ENCODE measurements at places on chromosomes 1 and 21.

- no peak for DNase-seq
Measured at GRCh38 chr1:9331016-9331415, 38.3 kb downstream of the SPSB1 start.

- no peak for DNase-seq
Measured at GRCh38 chr1:22808676-22809483, 98.2 kb downstream of the EPHB2 start.

DNA sequence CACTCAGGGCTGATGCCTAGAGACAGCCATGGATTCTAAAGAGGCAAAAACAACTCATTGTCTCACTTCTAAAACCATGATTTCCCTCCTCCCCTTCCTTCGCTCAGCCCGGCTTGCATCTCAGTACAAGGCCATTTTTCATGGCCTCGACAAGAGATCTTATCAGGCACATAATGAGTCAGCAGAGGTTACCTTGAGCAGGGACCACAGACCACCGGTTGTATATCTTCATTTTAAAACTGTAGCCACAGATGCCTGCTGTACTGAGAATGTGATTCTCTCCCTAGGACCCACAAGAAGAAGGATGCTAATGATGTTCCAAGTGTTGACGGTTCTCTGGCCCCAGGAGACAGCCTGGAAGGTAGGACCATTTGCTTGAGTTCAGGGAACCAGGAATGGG is 331.9 kb downstream of the AJAP1 start:
- no peak for DNase-seq

DNA sequence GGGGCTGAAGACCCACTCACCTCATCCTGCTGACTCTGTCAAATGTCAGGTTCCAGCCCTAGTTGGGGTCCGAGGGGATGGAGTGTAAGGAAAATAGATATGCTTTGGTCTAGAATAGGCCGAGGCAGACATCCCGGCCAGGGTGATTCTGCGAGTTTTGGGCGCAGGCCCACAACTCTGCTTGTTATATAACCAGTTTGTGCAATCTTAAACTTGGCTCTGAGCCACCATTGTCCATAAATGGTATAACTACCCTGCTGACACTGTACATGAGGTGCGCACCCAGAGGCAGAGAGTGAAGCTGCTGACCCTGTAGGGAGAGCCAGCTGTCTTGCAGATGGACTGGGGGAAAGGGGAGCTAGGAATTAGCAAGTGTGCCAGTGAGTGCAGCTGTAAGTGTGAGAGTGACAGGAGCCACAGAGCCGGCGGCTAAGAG is 1388.8 kb downstream of the AMY1C start:
- no peak for DNase-seq

- no peak for DNase-seq
Measured at GRCh38 chr1:225998560-225999226, 450 bp downstream of the SDE2 start.

GRCh38 chr1:81559662-81560350 is 240.9 kb upstream of the ADGRL2 start:
- no peak for DNase-seq

- no peak for DNase-seq
Measured at GRCh38 chr1:212286556-212287131, 1.4 kb downstream of the PPP2R5A start.

DNA sequence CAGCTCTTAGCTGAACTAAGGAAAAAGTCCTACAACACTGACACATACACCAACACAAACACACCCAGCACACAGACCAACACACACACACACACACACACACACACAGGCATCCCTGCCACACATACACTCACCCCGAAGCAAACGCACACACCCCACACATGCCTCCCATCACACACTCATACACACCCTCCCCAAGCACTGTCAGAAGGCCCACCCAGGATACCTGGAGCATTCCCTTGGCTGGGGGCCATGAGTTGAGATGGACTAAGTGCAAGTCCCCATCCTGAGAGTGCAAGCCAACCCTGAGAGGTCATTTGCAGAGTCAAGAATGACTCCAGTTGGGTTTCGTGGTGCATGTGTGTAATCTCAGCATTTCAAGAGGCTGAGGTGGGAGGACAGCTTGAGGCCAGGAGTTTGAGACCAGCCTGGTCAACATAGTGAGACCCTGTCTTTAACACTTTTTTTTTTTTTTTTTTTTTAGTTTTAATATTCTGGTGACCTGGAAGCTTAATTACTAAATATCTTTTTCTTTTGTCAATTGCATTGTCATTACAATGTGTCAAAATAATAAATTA is 117.3 kb downstream of the RHOU start:
- DNase-seq: no peak

DNA sequence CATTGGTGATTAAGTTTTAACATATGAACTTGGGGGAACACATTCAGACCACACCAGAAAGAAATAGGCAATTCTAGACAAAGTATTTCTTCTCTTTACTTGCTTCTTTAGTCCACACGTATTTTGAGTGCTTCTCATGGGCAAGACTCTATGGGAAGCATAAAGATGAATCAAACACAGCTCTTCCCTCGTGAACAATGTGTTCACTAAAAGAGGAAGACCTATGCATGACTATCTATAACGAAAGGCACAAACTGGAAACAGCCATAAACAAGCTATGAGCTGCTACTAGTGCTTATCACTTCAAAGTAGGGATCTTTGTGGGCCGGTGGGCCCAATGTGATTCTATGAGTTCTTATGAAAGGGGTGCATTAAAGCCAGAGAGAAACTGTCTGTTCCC is 53.0 kb upstream of the PRDX6 start:
- no peak for DNase-seq

Measured in activated T-helper 9 cell treated with anti-CD3 and anti-CD28 coated beads, Interleukin-2, amount 50 U/mL, for 16 hours (primary cell).